Cortex of kidney (tissue), 1 donor: ENCODE measurements at places on chromosomes 11 and 22.

DNA sequence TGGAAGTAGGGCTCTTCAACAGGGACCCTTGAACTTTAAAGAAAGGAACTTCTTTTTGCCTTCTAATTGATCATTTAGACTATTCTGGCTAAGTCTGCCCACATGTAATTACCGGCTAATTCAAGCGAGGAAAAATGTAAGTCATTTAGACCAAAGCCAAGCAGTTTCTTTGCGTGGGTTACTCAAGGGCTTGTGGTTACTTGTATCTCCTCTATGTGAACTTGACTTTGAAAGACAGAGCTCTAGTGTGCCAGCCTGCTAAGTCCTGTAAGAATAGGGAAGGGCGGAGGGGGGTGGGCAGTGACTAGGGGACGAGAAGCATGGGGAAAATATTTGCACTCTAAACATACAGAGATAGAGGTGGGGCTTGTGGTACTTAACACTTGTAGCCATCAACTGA is 145.2 kb upstream of the TEAD1 start:
- no peak for DNase-seq

GRCh38 chr11:95283650-95284049 is 52.6 kb upstream of the SESN3 start:
- DNase-seq: no peak

GRCh38 chr11:116775975-116776374 is 3.2 kb upstream of the BUD13 start:
- no peak for DNase-seq

DNA sequence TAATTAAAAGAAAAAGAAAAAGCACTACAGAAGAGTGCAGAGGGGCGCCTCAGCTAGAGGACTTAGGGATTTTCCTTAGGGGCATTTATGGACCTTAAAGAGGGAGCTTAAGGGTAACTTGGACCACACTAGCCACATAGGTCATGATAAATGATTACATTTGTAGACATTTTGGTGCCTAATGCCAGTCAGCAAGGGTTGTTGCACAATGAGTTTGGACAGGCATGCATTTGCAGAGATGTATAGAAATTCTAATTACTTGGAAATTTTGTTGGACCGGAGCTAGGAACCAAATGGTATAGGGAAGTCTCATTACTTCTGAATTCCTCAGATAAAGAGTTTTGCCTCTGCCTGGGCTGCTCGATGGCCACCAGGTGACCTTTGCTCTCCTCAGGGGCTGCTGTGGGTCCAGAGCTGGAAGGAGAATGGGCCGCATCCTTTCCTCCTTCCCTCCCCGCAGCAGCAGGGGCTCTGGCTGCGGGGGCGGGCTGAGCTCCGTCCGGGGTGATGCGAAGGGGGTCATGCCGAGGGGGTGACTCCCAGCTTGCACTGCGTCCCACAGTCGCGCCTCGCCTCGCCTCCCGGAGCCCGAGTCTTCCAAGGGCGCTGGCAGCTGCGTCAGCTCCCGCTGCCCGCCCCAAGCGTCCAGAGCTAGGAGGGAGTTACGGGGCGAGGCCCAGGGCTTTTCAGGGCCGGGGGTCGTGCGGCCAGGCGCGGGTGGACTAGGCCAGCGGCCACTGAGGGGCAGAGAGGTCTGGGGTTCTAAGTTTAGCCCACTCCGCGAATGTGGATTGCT is 20.3 kb upstream of the MALAT1 start:
- no peak for DNase-seq

GRCh38 chr22:48376428-48376827 is 1451.2 kb downstream of the BRD1 start:
- DNase-seq: no peak

DNA sequence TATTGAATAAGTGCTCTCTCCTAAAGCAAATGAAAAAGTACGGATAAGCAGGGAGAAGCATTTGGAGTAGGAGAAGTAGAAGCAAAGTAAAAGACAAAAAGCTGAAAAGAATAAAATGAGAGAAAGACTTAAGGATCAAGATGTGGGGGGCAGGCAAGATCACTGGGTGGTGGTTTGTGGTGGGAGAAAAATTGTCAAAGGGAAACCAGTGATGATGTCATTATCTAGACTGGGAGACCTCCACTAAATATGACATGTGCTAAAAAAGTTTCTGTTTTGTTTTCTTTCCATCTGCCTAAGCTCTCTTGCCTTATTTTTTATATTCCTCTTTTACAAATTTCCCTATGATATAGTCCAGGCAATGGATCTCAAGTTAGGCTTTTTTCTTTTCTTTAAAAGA is 14.8 kb upstream of the MAML2 start:
- DNase-seq: no peak
